ELR (cell line): ENCODE measurements at places on chromosomes 7 and 10.

DNA sequence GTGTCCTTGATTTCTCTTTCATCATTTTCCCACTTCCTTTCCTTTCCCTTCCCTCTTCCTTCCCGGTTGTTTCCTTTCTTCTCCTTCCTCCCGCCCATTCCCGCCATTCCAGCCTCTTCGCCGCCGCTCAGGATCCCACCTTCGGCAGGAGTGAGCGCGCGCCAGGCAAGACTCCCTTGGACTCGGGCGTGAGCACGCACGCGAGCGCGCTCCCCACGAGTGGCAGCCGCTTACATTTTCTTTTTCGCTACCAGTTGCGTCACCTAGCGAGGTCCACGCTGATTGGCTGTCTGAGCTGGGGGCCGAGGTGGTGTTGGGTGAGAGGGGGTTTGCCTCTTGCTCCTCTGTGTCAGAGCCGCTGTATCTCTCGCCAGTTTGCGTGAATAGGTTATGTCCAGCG, 11.8 kb downstream of the ZAN start:
- DNase-seq: peak; percentile 3

GRCh38 chr7:151592868-151593486, 73.3 kb upstream of the RHEB start:
- peak; percentile 97 for DNase-seq

DNA sequence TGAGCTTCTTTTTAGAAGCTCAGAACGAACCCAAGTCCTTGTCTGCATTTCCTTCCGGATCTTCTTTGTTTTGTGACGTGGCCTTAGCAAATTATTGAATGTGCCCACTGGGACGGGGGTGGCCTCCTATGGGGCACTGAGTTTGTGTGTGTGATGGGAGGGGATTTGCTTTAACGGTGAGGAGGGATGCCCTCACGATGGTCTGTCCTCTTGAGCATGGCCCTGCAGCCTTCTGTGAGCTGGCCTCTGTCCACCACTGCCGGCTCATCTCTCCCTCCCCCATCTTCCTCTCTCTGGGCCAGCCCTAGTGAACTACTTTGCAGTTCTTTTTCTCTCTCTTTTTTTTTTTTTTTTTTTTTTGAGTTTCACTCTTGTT, 62.9 kb upstream of the MKRN1 start:
- peak; percentile 40 for DNase-seq

DNA sequence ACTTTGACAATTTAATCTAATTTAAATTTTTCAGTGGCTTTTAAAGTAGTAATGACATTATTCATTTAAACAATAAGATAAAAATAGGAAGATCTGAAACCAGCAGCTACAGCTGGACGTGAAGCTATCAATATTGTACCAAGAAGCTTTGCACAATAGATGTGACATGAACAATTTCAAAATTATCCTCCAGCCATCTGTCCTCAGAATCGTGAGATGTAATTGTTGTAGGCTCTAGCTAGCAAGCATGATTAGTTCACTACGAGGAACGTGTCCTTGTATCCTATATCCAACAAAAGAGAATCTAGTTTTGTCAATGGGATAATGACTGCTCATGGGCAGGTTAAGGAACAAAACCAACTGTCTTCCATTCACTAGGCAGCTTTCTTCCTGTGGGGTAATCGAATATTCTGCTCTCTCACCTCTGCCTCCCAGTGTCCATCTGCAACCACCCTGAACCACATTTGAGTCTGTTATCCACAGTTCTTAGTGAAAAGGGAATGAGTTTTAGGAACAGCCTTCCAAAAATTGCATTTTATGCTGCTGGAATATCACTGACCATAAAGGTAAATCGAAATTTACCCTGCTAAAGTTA, 247.3 kb downstream of the PARD3 start:
- DNase-seq: no peak

DNA sequence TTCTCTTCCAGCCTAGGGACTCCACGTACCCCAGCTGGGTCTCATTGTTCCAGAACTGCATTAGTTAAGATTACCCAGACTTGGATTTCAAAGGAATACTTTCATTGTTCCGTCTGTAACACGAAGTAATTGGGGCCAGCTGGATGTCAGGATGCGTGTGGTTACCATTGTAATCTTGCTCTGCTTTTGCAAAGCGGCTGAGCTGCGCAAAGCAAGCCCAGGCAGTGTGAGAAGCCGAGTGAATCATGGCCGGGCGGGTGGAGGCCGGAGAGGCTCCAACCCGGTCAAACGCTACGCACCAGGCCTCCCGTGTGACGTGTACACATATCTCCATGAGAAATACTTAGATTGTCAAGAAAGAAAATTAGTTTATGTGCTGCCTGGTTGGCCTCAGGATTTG, 21.0 kb downstream of the LRRC17 start:
- peak; percentile 90 for DNase-seq

DNA sequence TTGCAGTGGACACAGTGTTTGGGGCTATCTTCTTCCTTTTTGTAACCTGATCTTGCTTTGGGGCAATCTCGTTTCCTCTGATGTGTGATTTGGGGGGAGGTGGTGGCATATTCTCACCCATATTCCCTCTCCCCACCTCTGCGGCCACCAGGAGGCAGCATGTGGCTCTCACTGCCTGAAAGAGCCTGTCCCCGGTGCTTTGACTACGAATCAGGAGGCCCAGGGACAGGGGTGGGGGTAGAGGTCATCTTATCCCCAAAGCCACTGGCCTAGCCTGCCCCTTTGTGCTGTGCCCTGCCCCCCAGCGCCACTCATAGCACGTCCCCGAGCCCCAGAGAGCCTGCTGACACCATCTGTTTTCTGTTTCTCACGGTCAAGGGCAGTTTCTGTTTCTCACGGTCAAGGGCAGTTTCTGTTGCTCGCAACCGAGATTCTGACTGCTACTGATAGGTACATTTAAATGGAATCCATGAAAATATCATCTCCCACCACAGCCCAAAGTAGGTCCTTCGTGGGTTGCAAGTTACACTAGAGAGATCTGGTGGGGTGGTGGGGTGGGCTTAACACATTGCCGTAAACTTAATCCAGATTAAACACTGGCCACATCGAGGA, 28.2 kb downstream of the PHYH start:
- peak; percentile 38 for DNase-seq

DNA sequence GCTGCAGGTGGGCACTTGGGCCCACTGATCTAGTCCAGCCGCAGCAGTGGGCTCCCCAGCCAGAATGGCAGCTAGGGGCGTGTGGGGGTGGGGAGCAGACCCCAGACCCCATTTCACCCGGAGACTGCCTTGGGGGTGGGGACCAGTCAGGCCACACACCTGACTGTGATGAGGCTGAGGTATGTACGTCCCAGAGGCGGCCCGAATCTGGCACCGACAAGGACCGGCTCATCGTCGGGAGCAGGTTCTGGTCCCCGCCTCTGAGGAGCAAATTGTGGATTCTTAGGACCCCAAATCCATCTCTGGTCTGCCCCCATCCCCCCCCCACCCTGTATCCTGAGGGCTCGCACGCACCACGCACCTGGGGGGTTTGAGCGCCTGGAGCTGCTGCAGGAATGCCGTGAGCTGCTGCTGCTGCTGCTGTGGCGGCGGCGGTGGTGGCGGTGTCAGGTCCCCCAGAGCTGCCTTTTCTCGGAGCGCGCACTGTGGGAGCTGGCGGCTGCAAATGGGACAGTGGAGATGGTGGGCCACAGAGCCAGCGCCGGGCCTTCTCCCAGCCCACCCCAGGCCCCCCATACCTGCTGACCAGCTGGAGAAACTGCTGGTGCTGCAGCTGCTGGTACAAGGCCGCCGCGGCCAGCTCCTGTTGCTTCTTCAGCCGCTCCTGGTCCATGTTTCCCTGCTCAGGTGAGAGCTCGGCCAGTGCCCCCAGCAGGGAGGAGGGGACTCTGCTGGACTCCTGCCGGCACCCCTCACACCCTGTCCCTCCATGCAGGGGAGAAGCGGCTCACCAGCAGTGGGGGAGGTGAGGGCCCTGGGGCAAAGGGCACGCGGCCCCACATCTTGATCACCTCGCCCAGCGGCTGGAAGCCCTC, 10.2 kb downstream of the GIGYF1 start:
- no peak for DNase-seq

GRCh38 chr7:2517026-2517425, 2.5 kb upstream of the LFNG start:
- peak; percentile 97 for DNase-seq

DNA sequence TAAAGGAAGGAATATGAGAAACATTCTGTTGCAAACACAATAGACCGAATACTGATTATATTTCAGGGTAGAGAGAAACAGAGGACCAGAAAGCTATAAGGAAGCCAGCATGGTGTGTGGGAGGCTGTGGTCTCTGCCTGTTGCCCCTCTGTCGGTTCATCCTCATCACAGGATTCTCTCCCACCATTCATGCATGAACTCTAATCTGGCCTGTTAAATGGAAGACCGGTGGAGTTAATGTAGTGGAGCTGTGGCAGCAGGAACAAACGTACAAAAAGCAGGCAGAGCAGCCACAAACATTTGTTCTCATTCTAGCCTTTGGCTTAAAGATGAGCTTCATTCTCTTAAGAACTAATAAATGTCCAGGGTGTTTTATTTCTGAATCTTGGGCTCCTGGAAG, 902.4 kb downstream of the LRMDA start:
- no peak for DNase-seq

- DNase-seq: no peak
Observed at GRCh38 chr7:64640504-64640903, 25.4 kb upstream of the ZNF107 start.

DNA sequence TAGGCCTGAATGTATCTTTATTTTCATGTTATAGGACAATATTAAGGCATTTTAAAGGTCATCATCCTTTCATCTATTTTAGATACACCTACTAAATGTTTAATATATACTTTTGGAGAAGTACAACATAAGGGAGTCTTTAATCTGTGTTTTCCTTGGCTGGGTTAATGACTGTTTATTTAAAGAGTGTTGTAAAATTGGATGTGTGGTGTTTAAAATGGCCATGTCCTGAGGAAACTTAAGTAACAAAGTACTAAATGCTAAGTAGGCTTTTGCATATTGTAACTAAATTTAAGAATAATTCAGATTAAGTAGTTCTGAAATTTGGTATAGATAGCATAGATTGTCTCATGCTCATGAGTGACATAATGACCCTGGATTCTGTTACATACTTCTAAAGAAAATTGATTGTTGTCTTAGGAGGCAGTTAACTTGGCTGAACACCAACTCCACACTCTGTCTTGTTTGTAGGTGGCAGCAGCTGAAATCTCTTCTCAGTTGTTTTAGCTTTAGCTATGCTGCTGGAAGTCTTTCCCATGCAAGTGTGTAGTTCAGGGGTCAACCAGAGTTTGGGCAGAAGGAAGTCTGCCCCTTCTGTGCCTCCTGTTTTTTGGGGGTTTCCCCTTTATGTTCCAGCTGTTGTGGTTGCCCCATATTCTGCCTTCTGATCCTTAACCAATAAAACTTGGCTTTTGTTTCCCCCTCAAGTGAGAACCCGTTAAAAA, 29.2 kb downstream of the DLD start:
- DNase-seq: no peak

DNA sequence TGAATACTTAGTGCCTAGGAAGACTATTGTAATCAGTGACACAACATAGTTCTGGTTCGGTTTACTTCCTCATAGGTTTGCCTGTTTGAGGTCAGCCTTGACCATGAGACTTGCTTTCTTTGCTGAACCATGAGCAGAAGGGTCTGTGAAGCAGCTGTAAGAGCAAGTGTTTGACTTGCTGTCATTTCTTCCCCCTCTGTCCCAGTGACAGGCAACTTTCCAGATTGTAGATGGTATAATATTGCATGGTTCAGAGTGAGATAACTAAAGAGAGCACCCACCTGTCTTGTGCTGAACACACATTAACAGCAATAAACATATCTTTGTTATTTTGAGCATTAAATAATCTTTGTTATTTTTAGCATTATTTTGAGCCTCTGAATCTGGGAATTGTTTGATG, 9.3 kb upstream of the RTKN2 start:
- DNase-seq: no peak

DNA sequence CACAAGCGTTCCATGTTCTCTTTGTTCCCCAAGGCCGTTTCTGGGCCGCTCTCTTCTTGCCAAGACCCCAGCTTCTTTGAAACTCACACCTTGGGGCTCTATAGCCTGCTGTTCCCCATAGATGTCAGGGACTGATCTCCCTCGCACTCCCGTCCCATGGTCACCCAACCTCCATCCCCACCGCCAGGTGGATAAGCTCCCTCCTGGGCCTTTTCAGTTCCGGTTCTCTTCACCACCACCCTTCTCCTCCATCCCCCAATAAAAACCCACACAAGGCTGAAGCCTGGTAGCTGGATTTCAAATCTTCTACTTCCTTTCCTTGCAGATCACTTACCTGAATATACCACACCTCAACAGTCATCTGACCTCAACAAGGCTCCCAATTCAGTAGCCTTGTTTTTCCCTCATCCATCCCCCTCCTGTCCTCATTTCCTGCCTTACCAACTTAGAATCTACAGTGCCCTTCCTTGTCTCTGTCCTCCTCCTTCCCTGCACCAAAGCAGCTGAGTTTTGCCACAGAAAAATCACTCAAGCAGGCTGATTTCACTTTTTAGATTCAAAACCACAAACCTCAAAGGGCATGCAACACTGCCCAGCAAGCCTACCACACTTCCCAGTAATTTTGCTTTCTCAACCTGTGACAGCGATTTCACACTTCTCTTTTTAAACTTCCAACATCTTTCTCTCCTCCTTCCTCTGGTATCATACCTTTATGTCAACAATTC, 7.7 kb downstream of the SLC37A3 start:
- DNase-seq: no peak

GRCh38 chr7:111789048-111789320, 226.7 kb upstream of the IMMP2L start:
- DNase-seq: no peak

DNA sequence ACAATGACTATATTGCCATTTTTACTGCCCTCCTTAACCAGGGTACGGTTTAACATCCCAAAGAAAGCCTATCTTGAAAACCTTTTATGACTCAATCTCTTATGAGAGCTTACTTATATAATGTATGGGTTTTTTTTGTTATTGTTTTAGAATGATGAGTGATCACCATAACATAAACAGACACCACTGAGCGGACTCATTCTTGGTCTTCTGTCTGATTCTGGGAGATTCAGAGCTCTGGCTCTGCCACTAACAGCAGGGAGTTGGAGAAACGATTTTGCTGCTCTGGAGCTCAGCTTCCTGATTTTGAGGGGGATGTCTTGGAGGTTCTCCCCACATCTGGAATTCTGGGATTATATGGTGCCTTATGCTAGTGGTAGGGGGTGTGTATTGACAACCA, 244.1 kb downstream of the FRMD4A start:
- peak; percentile 96 for DNase-seq

DNA sequence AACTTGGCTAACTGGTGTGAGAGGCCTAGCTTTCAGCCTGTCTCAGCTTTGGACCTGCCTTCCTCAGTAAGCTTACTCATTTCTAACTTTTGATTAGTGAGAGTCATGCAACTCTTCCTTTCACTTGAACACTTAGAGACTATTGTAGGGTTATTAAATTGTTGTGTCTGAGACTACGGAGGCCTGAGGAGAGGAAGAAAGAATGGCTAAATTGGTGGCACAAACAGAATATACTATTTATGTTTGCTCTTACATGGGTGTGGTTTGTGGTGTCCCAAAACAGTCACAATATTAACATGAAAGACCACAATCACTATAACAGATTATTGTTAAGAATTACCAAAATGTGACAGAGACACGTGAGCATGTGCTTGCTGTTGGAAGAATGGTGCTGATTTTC, 82.1 kb downstream of the TRIM24 start:
- DNase-seq: no peak
